Left cardiac atrium (tissue), 4 donors: ENCODE measurements at places on chromosomes 3 and 15. TPM values are rescaled to one million over a fixed set of nuclear protein-coding genes. Genes with fewer than 3 reads are reported as not detected.

Gene PATL2
- total RNA-seq, result 4.8 TPM

Gene ATP13A4
- total RNA-seq, result 0.47 TPM

Gene SAMD7
- not detected for total RNA-seq

Gene CLDN1
- 4.4 TPM for total RNA-seq

Gene NOX5
- total RNA-seq, result 0.18 TPM

Gene MCF2L2
- total RNA-seq, result 1.1 TPM

Gene PRRT3
- 1.4 TPM for total RNA-seq

Gene NCK1
- total RNA-seq, result 29.5 TPM

Gene FAM3D
- total RNA-seq, result not detected

Gene SETMAR
- total RNA-seq, result 12.9 TPM

Gene SEMA6D
- 5.1 TPM for total RNA-seq

Gene FSIP1
- 0.52 TPM for total RNA-seq

Gene MAP6D1
- total RNA-seq, result 2.2 TPM

Gene PCOLCE2
- 126 TPM for total RNA-seq

DNA sequence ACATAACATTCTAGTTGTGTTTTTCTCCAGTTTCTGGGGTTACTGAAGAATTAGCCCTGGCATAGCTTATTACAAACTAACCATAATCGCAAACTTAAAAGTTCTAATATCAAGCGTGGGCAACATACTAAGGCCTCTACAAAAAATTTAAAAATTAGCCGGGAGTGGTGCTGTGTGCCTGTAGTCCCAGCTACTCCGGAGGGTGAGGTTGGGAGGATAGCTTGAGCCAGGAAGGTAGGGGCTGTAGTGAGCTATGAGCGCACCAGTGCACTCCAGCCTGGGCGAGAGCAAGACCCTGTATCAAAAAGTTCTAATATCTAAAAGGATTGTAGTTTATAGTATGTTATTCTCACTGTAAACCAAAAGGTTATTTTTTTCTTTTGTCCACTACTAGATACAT is 1.1 kb downstream of the OIP5 start:
- DNase-seq, result no peak

GRCh38 chr3:28224430-28224829 is 17.0 kb upstream of the CMC1 start:
- no peak for DNase-seq

DNA sequence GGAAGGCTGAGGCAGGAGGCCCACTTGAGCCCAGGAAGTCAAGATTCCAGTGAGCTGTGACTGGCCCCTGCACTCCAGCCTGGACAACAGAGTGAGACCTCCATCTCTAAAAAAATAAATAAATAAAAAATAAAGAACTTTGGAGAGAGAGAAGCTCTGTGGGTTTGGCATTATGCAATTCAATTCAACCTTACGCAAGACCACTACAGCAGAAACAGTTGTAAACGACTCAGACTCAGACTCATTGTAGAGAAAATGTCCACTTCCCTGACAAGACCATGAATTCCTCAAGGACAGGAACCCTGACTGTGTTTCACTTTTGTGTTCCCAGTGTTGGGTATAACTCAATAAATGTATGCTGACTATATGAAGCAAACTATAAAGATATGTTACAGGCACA is 90.3 kb upstream of the C3orf80 start:
- no peak for DNase-seq

GRCh38 chr3:147415286-147415685 is 6.1 kb downstream of the ZIC1 start:
- no peak for DNase-seq

DNA sequence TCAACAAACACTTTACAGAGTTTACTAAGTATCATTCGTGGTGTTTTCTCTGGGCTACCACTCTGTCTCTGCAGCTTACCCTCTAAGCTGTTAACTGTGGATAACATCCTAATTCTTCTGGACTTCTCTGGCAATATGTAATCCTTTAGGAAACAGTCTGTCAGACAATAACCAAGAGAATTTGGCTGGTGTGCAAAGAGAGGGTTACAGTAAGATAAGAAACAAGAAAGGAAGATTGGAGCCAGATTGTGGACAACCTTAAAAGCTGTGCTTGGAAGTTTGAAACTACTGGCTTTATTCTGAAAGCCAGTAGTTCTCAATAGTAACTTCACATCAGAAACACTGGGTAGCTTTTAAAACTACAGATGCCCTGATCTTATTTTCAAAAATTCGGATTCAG is 778 bp downstream of the ARL6 start:
- DNase-seq, result no peak

DNA sequence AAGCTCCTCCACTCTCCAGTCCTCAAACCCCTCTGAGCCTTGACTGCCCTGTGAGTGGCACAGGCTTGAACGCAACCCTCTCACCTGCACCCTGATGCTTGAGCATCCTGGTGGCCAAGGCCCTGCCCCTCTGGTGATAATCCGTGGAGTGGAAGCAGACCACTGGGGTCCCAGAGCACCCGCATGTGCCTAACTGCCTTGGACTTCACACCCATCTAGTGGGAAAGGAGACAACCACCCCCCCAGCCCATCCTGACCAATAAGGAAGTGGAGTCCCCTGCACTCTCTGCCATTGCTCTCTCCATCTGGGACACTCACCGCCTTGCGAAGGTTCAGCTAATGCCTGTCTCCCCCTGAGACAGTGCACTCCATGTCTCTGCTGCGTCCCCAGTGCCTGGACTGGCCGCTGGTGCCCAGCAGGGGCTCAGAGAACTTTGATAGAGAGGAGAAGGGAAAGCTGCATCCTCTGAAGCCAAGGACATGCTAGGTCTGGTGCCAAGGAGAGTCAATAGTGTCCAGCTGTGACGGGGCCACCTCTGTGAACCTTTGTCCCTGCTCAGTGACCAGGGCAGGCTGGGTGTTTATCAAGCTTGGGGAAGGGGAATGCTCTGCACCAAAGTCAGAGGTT is 3.4 kb downstream of the KLF15 start:
- peak; percentile 19 for DNase-seq

GRCh38 chr15:64883997-64884511 is 27.6 kb upstream of the ANKDD1A start:
- peak; percentile 85 for DNase-seq

- DNase-seq, result no peak
Measured at GRCh38 chr3:54865316-54865715, 62.5 kb downstream of the LRTM1 start.

GRCh38 chr3:42189736-42190135 is 76.2 kb downstream of the CCK start:
- no peak for DNase-seq

DNA sequence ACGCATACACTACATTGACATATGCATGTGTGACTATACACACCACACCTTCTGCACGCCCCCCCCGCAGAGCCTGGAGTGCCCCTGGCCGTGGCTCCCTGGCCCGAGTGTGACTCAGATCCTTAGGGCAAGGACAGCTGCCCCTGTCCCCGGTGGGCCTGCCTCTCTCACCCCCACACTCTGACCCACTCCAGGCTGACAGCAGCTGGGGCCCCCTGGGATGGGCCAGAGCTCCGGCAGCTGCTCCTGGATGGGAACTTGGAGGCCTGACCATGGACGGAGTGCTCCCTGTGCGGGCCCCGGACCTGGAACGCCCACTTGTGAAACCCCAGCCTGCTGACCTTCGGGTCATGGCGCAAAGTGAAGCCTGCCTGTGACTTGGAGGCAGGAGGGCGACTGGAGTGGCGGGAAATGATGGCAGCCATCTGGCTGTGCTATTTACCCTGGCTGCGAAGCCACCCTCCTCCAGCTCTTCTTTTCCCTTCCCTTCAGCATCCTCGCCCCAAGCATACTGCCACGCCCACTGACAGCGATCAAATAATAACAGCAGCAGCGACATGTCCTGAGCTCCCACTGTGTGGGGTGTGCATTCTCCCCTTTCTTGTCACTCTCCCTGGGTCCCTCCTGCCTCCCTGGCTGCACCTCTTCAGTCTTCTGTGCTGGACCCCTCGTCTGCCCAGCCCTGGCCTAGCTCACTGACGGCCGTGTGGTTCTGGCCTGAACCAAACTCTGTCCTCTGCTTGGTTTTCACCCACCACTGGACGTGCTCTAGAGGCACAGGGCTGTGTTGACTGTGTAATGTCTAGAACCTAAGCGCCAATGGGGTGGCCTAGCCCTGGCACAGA is 90.7 kb upstream of the MEF2A start:
- DNase-seq, result peak; percentile 62

DNA sequence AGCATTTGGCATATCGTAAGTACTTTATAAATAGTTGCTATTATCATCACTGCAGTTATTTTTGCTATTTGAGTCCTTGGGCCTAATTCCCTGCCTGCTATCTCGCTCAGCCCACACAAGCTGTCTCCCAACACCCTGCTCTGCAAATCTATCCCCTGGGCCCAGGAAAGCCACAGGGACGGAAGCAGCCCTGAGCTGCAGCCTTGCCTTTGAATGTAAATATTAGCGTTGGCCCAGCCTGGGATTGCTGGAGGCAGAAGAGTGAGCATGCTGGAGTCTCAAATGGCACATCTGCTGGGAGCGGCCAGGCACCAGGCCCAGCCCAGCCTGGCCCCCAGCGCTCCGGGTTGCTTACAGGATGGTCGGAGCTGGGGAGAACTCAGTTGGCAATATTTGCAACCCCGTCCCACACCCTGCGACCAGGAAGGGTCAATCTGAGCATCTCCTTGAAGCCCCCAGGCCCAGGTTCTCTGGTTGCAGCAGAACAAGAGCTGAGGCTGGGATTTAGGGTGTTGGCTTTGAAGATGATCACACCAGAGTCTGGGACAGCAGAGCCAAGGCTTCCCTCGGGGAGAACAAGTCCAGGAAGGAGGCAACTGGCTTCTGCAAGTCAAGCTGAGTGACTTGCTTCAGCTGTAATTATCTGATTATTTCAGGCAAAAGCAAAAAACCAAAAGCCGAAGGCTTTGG is 529.6 kb downstream of the SHQ1 start:
- DNase-seq, result no peak

- no peak for DNase-seq
Measured at GRCh38 chr3:187242435-187242834, 45.1 kb downstream of the RTP1 start.

DNA sequence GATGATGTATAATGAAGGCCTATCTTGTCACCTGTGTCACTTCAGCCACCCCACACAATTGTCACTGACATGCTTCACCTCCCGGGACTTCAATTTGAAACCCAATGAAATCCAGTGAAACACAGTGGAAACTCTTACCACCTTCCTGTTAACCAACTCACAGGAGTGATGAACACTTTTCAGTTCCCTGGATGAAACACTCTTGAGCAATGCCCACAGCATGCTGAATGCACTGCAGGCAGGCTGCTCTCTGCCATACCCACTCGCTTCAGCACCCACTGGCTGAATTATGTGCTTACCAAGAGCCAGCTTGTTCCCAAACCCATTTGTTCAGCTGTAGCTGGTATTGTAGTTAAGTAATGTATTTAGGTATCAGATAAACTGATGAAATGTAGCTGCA is 47.0 kb downstream of the MAP2K1 start:
- no peak for DNase-seq

GRCh38 chr3:128438488-128439072 is 28.1 kb downstream of the DNAJB8 start:
- no peak for DNase-seq

GRCh38 chr3:43670635-43671522 is 19.9 kb upstream of the ABHD5 start:
- no peak for DNase-seq

DNA sequence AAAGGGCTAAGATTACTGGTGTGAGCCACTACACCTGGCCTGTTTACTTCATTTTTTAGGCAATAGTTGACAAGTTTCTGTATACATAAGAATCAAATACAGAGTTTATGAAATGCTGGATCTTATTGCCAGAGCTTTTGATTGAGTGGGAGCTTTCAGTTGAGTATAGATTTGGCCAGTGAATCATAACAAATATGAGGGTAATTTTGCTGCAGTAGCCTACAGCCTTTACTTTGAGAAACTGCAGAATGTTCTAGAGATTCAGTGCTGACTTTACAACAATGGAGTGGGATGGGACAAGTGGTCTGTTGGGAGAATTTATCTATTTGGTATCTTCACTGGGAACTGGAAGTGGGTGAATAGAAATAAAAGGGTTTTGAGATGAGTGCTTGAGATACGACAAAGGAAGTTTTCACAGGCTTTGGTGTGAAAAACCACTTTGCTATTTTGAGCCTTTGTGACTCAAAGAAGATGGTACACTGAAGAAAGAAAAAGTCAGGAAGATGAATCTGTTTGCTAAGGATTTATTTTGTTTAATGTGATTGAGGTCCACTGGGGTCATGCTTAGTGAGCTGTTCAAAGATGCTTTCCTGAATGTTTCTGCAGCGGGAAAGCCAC is 227.8 kb downstream of the UBE2E2 start:
- no peak for DNase-seq

DNA sequence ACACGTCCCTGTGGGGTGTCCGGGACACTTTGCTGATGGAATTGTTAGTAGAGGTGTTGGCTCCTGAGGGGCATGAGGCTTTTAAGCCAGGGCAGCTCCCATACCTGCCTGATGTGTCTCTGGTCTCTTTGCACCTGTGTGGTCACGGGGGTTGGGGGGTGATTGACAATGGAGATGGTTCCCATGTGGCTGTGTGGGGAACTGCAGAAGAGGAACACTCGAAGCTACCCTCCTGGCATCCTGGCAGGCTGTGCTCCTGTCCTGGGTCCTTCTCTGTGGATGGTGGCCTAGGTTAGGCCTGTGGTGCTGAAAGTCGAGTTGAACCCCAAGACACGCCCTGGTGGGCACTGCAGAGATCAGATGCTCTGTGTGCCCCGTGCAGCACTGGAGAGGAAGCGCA is 73.4 kb downstream of the HMCES start:
- no peak for DNase-seq

DNA sequence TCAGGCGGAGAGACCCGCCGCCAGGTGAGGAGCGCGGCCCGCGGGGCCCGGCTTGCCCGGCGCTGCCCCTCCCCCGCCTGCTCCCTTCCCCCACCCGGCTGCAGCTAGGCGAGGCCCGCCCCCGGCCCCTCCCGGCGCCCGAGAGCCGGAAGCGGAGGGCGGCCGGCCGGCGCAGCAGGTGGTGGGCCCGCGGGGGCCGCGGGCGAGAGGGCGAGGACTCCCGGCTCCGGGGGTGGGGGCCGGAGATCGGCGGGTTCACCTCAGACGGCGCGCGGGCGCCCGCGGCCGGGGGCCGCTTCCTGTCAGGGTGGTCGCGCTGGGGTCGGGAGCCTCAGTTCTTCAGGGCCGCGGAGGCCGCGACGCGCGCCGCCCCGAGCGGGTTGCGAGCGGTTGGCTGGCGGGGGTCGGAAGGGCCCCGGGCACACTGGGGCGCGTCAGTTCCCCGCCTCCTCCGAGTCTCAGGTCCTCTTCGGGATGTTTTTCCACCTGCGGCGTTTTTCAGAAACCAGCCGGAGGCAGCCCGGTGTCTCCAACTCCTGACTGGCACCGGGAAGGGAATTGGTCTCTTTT is 395 bp downstream of the ZFAND6 start:
- peak; percentile 83 for DNase-seq

- DNase-seq, result no peak
Measured at GRCh38 chr15:101357333-101357732, 62.3 kb upstream of the SNRPA1 start.

- no peak for DNase-seq
Measured at GRCh38 chr3:108602935-108603294, 13.4 kb downstream of the DZIP3 start.

DNA sequence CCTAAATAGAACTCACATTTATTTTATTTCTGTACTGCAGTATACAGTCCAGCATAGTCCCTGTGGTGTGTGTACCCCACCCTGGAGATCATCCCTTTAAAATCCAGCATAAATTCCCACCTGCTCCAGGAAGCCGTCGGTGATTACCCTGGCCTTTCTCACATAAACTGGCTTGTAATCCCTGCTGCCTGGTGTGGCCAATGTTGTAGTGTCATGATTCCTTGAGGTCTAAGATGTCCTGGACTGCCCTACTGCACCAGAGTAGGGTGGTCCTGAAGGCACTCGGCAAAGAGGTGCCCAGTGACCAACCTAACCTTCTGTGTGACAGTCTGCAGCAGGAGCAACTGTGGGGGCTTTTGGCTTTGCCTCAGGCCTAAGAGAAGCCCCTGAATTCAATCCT is 58.9 kb downstream of the ITGA11 start:
- no peak for DNase-seq

GRCh38 chr15:40222131-40222530 is 16.7 kb upstream of the PAK6 start:
- no peak for DNase-seq
